ENCODE measurements at places on chromosomes 13 and 19.
A peak's percentile ranks its signal among the peaks of the same experiment; 100 is the strongest.

DNA sequence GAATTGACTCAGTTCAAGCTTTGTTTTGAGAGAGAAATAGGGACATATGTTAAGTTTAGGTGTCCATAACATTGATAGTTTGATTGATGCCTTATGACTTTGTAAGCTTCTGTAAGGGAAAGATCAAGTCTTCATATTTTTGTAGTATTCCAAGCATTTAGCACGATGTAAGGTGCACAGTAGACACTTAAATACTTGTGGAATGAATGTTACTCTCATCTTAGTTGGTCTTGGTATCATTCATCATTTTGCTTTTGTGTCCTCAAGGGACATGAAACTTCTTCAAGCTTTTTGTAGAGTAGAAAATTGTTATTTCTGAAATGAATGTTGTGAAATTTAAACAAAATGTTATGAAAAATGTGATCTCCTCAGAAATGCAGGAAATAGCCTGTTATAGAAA, 10.1 kb downstream of the TDRD3 start:
- DNase-seq: no peak

DNA sequence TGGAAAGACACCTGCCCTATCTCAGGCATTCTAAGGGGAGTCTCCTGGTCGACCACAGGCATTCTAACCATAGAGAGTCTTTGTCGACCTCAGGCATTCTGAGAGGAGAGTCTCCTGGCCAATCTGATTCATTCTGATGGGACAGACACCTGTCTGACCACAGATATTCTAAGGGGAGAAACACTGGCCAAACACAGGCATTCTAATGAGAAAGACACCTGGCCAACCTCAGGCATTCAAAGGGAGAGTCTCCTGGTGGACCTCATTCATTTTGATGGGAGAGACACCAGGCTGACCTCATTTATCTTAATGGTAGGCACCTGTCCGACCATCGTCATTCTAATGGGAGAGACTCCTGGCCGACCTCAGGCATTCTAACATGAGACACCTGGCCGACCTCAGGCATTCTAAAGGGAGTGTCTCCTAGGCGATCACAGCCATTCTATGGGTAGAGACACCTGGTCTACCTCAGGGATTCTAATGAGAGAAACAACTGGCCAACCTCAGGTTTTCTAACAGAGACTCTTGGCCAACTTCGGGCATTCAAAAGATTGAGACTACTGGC, 1351.5 kb downstream of the UQCRFS1 start:
- DNase-seq: no peak

- no peak for DNase-seq
Measured at GRCh38 chr13:60152114-60152513, 11.6 kb downstream of the DIAPH3 start.

- DNase-seq: no peak
Measured at GRCh38 chr19:51119101-51119500, 5.6 kb upstream of the SIGLEC9 start.

GRCh38 chr13:45464141-45464686, 525 bp upstream of the COG3 start:
- DNase-seq: no peak

DNA sequence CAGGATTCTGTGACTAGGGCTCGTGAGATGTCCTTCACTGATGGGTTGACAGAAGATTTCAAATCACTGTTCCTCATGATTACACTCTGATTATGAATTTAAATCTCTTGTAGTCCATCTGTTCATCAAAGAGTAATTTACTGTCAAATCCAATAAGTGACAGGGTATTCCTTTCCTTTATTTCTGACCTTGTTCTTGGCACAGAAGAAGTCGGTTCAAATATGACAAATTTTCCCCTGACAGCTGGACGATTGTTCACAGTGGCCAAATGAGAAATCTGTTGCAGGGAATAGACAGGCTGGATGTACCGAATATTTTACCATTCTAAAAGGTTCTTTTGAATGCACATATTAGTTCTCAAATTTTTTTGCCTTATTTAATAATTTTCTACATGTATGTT, 767.3 kb upstream of the GPC6 start:
- no peak for DNase-seq

DNA sequence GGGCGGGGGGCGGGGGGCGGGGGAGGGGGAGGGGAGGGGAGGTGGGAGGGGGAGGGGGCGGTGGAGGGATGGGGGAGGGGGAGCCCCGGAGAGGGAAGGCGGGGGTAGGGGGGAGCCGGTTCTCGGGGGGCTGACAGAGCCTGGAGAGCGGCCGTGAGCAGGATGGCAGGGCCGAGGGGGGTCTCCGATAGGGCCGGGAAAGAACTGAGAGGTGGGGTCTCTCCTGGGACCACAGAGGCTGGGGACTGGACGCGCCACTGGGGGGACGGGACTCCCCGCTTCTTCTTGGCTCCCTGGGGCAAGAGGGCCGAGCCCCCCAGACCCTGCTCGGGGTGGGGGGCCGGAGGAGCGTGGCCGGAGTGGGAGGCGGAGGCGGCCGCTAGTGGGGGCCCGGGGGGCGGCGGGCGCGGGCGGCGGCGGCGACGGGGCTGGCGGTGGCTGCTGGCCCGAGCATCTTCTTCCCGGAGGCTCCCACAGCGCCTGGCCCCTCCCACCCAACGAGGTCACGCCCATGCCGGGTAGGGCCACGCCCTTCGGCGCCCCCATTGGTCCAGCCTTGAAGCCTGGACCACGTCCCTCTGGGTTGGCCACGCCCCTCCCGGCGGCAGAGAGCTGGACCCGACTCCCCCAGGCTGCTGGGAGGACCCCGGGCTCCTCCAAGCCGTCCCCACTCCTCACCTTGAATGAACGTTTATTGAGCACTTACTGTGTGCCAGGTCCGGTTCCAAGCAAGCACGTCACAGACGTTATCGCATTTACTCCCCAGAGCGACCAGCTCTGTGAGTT, at the start of gene NOVA2:
TSS of gene NOVA2 (minus strand) at position 313 of the 786 bp plus-strand sequence. CDS start 514 bp downstream, outside the sequence.
- DNase-seq: peak; percentile 13

DNA sequence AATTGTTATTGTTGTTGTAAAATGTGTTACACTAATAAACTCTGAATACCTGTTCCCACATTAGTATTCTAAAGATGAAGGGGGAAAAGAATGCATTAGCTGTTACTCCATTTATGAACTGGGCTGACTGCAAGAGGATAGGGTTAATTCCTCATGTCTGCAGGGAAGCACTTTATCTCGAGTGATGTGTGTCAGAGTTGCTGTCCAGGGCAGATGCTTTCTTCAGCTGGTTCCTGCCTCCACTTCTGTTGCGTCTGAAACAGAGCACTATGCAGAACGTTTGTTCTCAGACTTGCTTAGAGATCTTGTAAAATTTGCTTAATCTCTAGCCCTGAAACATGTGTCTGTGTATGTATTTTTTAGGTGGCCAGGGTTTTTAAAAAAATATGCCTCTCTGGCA, 318.8 kb downstream of the SPRY2 start:
- DNase-seq: no peak

- DNase-seq: peak; percentile 3
Measured at GRCh38 chr13:26914624-26915023, 154.0 kb upstream of the GPR12 start.

- no peak for DNase-seq
Measured at GRCh38 chr13:49596221-49596620, 10.9 kb upstream of the RCBTB1 start.

DNA sequence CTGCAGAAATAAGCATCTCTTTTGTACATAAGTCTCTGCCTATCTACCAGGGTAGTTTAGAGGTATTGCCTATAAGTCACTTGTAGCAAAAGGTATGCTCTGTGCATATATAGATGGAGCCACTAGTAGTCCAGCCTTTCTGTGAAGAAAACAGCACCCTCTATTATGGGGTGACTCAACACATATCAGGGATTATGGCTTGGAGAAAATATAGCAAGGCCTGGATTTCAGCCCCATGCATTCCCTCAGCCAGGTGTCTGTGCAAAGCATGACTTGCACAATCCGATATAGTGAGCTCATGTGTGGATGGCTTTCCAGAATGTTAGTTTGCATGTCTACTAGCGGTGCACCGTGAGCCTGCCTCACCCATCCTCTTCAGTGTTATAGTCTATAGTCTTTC, 13.4 kb upstream of the NALCN start:
- no peak for DNase-seq

DNA sequence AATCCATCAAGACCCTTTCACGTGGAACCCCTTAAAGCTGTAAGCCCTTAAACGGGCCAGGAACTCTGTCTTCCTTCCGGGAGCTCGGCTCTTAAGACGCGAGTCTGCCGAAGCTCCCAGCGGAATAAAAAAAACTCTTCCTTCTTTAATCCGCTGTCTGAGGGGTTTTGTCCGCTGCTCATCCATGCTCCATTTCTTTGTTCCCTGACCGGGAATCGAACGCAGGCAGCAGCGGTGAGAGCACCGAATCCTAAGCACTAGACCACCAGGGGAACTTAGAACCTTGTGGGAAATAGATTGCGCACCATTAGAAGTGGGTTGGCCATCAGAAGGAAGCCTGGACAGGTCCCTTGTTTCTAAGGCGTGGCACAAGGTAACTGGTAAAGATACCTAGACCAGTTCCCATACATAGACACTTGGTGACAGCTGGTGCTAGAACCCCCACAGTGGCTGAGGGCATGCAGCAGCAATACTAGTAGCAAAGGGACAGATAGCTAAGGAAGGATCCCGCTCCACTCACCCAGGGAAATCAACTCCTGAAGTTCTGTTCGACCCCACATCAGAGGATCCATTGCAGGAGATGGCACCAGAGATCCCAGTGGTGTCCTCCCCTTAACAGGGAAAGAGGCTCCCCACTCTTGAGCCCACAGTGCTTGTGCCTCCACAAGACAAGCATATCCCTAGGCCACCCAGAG, 1.5 kb upstream of the RGCC start:
- DNase-seq: peak; percentile 11

- no peak for DNase-seq
Measured at GRCh38 chr13:112346173-112346898, 29.8 kb upstream of the SPACA7 start.

DNA sequence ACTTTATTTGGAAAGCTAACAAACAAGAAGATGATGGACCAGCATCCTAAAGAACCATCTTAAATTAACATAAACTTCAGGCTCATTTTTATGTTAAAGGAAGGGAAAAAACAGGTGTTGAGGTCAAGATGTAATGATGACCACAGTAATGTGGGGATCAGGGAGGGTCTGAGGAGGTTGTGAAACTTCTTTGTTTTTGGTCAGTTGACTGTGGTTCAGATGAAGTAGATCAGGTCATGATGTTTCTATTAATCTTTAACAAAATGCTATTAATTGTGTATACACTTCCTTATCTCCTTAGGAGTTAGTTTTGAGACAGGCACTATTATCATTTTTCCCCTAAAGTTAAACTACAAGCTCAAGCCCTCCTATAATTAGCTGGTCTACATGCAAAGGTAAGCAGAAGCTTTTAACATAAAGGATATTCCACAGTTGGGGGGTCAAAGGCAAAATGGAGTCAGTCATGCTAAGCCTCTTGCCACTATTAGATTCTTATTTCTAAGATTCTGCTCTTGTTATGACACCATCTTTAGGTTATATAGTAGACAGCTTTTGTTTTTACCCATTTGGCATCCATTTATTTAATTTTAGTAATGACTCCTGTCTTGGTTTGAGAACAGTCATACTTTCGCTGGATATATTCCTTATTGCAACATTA, 800.1 kb upstream of the PCDH9 start:
- DNase-seq: no peak

- DNase-seq: no peak
Measured at GRCh38 chr13:102275969-102276368, 125.9 kb downstream of the FGF14 start.

DNA sequence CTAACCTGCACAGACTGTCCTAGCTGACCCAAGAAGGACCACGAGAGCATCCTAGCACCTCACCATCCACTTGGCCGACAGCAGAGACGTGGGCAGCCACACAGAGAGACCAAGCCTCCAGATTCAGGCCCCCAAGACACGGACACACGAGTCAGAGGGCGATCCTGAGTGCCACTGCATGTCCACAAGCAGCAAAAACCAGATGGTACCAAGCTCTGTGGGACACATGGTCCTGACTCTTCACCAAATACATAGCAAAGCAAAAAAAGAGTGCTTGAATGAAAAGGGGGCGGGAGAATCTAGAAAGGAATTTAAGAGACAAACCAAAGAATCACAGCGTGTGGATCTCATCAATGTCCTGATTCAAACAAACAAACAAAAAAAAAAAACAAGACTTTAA, 45.2 kb downstream of the MLLT1 start:
- DNase-seq: no peak

DNA sequence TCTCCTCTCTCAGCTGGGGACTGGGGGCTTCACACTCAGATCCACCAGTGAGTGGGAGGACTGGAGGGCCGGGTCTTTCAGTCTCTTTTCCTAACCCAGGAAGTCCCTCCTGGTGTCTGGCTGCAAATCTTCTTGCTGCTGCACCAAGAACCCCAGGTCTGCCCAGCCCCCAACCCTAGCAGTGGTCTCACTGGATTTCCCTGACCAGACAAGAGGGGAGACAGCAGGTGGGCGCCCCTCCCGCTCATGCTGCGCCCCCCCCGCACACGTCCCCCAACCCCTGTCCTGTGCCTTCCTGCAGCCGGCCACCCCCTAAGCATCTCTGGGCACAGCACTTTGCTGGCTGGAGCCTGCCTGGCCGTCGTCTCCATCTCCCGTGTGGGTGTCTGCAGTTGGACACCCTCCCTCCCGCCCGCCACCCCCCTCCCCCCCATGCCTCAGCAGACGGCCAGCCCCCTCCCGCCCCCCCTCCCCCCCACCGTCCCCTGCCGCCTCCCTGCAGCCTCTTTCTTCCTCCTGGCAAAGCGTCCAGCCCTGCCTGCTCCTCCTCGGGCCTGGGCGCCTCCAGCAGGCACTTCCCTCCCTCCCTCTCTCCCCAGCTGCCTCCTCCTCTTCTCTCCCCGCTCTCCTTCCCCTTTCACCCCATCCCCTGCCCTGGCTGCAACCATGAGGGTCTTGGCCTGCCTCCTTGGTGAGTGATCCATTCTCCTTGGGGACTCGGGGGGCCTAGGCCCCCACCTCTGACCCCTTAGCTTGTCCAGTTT, at the start of gene SSC5D:
TSS of gene SSC5D (plus strand) at position 513 of the 764 bp plus-strand sequence. CDS start at position 667, 154 bp downstream.
- DNase-seq: no peak

GRCh38 chr13:78334059-78334458, 269.3 kb downstream of the POU4F1 start:
- DNase-seq: no peak

- no peak for DNase-seq
Measured at GRCh38 chr19:44512326-44513298, 12.3 kb upstream of the ZNF180 start.

- DNase-seq: no peak
Measured at GRCh38 chr13:104534847-104535246, 1468.6 kb upstream of the SLC10A2 start.

GRCh38 chr13:42398533-42398932, 126.6 kb downstream of the AKAP11 start:
- DNase-seq: no peak

DNA sequence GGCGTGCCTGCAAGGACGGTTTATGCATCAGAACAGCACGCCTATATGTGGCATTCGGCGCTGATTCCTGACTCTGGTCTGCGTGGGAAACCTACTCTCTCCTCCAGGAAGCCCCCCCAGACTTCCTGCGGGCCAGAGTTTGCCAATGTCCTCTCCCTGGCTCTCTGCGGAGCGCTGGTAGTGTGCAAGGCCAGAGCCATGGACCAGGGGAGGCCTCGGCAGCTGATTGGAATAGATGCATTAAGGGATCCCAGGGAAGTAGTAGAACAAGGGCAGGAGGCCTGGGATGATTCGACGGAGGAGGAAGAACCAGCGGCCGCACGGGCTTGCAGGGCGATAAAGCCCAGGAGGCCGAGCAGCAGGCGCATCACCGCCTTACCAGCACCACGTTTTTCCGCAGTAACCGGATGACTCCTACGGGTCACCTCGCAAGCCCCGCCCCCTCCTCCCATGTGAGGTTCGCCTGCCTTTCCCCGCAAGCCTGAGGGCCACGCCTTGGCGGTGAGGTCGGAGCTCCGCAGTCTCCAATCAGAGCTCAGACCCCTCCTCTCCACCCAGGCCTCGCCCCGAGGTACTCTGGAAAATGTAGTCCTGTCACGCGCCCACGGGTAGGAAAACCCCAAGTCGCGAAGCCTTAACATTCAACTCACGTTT, 5.0 kb downstream of the CLEC11A start:
- DNase-seq: no peak

Measured in effector memory CD8-positive, alpha-beta T cell (primary cell).